ENCODE measurements at places on chromosomes 16 and 17. TPM values are rescaled to one million over a fixed set of nuclear protein-coding genes. Genes with fewer than 3 reads are reported as not detected.

The CDH3 gene
- not detected for total RNA-seq

The PRR29 gene
- not detected for total RNA-seq

The KCNJ12 gene
- total RNA-seq = 0.48 TPM

The ABCC11 gene
- 1.5 TPM for total RNA-seq

The KRTAP1-1 gene
- total RNA-seq = not detected

The C16orf96 gene
- not detected for total RNA-seq
